ENCODE measurements at places on chromosomes 4 and X.

DNA sequence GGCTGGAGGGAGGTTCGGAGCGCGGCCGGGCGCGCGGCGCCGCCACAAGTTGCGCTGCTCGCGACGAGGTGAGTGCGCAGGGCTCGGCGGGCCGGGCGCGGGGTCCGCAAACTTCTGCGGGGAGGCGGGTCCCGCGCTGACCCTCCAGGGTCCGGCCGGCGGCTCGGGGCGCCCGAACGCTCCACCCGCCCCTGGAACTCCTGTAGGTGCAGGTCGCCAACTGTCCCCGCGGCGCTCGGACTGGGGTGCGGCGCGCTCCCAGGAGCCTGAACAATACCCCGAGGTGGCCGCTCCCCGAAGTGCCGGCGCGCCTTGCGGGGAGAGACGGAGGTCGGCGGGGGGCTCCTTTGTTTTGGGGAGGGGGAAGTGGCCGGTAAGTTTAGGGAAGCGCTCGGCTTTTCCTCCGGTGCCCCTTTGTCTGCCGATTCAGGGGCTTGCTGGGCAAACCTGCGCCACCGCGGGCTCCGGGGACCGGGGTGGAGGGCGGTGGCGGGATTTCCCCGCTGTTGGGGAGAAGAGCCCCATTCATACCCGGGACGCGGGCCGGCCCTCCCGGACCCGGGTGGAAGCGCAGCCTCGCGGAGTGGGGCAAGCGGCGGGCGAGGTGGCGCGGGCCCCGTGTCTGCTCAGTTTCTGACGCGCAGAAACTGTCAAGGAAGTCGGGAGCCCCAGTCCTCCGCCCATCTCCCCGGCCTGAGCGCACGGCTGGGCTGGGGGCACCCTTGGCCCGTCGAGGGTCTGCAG is 694 bp downstream of the TBL1X start:
- peak; percentile 20 for DNase-seq

GRCh38 chr4:72770708-72771107 is 201.7 kb upstream of the ADAMTS3 start:
- DNase-seq = no peak

DNA sequence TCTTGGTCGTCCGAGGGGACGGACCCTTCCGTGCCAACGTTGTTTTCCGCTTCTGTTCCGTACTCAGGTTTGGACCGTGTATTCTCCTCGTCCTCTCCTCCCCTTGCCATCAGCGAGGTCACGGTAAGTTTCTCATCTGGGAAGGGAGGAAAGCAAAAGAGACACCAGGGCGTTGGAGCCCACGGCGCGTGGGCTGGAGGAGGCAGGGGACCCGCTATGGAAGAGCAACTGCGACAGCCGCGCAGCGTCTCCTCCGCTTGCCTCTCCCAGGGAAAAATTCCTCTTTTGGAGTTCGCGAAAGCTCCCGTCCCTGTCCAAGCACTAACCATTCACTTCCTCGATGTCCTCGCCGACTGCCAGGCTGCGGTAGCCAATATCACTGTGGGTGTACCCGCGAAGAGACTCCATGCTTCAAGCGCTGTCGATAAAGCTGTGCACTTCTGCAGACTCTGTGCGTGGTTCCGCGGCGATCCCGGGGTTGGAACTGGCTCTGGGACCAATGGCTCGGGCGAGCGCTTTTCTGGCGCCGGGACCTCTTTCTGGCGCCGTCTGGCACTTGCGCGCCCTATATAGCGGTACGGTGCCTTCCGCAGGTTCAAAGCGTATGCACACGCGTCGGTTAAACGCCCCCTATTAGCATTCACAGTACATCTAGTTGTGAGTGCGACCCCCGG is at the start of gene ESX1:
Gene ESX1, minus strand, starts transcription at position 492 of the 674 bp plus-strand sequence. Its CDS starts 84 bp downstream, at position 408.
- no peak for DNase-seq

DNA sequence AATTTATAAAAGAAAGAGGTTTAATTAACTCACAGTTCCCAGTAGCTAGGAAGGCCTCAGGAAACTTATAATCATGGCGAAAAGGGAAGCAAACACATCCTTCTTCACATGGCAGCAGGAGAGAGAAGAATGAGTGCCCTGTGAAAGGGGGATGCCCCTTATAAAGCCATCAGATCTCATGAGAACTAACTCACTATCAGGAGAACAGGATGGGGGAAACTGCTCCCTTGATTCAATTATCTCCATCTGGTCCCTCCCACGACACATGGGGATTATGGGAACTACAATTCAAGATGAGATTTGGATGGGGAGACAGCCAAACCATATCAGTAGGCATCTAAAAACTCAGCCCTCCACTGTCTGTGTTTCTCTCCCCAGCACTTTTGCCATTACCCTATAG is 22.4 kb downstream of the ANK2 start:
- DNase-seq = no peak

- no peak for DNase-seq
Measured at GRCh38 chr4:48175328-48175727, 41.3 kb upstream of the TXK start.

DNA sequence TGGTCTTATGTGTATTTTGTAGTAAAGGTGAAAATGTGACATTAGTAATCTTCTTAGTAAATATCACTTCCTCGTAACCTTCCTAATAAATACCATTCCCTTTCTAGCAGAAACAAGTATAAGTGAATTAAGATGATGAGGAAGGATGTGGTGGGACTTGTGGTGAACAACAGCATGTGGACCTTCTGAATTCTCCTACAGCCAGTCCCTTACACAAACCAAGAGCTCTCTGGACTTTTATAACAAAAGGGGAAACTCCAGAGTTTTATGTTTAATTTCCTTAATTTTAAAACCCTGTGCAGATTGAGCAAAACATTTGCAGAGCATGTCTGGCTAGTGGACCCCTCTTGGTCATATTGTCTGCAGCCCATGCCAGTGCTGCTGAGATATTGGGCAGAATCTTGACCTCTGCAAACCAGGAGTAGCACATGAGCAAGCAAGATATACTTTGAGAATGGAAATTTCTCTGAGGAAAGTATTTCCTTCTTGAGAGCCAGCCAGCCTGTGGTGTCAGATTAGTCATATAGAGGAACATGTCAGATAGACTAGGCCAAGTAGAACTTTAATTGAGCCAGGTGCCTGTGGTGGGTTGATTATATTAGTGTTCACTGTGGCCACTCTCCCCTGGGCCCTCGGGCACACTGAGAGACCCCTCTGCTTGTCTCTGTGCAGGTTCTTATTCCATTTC is 328.2 kb downstream of the DKK2 start:
- DNase-seq = no peak

GRCh38 chr4:147734496-147734895 is 2.6 kb downstream of the ARHGAP10 start:
- DNase-seq = no peak

DNA sequence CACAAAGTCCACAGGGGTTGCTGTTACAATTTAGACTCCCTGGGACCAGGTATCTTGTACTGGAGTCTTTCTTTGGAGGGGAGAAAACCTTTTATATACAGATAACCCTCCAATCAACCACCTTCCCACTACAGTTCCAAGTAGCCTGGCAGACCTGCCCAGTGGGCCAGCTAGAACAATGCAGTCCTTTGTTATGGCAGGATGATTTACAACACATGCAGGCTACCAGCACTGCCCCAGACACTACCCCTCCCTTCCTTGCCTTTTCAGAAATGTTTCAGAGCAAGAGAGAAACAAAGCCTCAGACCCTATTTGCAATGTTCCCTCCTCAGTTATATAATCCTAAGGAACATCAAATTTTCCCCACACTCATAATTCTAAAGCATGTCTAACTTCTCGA is 11.1 kb downstream of the RASL11B start:
- no peak for DNase-seq

DNA sequence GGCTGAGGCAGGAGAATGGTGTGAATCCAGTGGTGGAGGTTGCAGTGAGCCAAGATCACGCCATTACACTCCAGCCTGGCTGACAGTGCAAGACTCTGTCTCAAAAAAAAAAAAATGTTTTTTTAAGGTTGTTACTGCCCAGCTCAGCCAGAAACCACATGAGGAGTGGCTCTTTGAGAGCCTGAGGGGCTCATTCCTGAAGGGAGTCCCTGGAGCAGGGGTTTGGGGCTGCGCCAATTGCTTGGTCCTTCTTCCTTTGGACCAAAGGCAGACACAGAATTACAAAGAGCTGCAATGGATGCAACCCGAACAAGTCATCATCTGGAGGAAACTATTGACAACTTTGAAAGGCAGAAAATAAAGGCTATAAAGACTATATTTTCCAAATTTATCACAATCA is 60.6 kb upstream of the WWC2 start:
- DNase-seq = no peak

DNA sequence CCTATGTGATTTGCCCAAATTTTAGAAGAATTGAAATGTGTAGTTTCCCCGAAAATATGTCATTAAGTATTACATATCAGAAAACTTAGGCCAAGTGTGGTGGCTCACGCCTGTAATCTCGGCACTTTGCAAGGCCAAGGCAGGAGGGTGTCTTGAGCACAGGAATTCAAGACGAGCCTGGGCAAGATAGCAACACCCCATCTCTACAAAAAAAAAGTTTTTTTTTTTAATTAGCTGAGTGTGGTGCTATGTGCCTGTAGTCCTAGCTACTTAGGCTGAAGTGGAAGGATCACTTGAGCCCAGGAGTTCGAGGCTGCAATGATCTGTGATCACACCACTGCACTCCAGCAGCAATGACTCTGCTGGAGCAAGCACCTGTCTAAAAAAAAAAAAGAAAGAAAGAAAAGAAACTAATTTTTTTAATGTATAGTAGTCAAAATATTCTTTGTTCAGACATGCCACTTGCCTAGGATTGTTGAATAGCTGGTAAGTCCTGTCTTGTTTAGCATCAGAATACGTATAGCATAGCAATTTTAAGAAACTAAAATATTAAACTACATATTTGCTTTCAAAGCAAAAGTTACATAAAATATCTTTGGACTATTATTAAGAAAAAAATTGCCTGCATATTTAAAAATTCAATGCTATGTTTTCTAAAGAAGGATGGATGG is 40.1 kb upstream of the GAB1 start:
- DNase-seq = no peak

- no peak for DNase-seq
Measured at GRCh38 chrX:134603806-134604700, 54.2 kb downstream of the PLAC1 start.

GRCh38 chr4:1009542-1010394 is 1.7 kb upstream of the FGFRL1 start:
- peak; percentile 67 for DNase-seq

- no peak for DNase-seq
Measured at GRCh38 chrX:12162420-12162819, 24.1 kb downstream of the FRMPD4 start.

- no peak for DNase-seq
Measured at GRCh38 chr4:176393306-176394013, 73.7 kb downstream of the SPCS3 start.

DNA sequence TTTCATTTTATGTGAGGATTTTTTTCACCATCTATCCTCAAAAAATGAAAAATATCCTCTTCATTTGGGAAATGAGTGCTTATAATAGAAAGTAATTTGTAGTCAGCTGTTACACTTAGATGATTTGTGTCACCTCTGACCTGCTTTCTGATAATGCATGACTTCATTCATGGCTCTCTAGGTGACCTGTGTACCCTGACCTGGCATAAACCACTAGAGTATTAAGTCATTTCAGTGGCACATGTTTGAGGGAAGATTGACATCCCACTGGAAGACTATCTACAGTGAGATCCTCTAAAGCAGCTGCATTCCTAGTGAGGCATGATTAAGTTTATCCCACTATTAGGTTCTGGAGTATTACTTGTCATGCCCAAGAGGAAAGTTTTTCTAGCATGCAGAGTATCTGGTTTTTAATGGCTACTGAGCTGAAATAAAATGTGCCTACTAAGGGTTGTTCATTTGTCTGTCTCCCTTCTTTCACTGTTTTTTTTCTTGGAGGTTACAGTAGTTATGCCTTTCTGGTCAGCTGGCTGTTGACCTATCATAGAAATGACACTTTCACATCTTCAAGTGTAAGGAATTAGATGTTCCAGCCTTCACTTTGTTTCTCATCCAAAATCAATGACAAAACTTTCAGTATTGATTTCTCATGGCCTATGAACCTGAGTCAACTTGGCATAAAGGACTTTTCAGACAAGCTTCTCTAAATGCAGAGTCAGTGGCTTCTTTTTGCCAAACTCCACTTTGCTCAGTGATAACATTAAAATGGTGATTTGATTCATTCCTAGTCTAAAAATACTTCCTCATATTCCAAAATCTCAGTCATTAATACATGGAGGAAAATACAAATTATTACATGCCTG is 33.1 kb downstream of the TET2 start:
- no peak for DNase-seq

GRCh38 chrX:129726307-129727111 is 12.3 kb upstream of the XPNPEP2 start:
- DNase-seq = no peak
